ENCODE measurements at places on chromosomes 12 and 14. TPM values are rescaled to one million over a fixed set of nuclear protein-coding genes. Genes with fewer than 3 reads are reported as not detected.
A peak's percentile ranks its signal among the peaks of the same experiment; 100 is the strongest.

DNA sequence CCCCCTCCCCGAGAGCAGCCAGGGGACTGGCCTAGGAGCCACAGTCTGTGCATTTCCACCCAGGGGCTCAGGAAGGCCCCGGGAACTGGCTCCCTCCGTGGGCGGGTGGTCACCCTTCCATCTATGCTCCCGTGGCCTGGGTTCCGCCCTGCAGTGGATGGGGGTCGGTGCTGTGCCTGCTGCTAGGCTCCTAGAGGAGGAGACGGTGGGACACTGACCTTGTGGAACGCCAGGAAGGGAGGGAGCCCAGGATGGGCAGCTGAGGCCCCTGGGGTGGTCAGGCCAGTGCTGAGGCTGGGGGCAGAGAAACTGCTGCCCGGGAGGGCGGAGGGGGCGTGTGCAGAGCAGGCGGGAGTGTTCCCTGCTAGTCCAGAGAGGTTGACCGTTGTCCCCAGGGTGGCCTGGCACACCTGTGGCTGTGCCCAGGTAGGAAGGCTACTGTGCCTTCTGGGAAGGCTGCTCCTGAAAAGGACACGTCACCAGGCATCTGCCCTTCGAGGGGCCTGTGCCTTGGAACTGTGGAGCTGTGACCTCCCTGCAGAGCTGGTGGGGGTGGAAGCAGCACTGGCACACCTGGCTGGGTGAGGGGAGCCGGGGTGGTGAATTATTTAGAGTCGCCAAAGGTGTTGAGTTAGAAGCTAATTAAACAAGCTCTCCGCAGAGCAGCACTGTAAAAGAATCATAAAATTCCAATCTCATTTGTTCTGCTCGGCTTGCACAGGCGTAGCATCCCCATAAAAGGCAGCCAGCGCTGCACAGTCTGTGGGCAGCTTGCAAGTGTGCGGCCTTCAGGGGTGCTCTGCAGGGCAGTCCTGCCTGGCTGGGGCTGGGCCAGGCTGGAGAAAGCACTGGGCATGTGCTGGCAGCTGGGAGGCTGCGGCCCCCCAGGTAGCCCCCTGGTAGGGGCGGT lies 145.1 kb downstream of the KIF26A start:
- DNase-seq, result peak; percentile 51

DNA sequence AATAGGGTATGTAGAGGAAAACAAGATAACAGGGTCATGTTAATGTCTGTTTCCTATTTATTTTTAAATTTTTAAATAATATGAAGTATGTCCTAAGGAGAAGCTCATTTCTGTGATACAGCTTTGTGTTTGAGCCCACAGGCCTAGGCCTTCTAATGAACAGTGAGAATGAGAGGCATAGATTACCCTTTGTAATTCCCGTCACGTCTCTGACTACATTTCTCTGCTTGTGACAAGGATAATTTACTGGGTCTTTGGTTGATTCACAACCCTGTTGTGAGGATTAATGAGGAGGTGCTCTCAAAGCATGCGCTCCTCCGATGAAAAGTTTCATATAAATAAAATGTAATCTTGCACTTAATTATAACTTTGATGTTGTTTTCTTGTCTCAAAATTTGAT lies 56.1 kb downstream of the SYT10 start:
- no peak for DNase-seq

DNA sequence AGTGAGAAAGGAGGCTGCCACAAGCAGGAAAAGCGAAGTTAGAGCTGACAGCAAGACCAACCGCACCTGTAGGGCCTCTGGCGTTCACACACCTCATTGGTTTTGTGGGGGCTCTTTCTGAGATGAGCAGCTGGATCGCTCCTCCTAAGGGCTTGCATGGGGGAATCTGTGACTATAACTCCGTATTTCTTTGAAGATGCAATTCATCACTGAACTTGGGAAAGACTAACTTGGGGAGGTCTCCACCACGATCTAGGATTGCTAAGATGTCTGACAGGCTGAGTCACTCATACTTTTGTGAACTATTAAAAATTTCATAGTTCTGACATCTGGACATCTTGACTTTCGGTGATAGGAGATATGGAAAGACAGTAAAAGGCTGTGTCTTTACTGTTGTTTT lies 173.6 kb downstream of the ETV6 start:
- DNase-seq, result no peak

DNA sequence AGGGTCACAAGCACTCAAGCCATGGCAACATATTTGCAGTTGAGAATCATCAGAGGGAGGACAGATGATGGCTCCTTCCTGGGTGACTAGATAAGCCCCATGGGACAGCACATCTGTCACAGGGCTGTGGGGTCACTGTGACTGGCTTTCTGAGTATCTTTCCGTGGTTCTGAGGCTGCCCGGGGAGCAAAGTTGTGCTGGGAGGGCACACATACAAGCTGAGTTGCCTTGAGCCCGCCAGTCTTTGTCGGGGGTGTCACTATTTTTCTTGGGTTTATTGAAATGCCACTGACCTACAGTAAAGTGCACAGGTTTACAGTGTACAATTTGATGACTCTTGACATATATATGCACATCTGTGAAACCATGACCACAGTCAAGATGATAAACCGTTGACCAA lies 17.2 kb upstream of the KIF26A start:
- DNase-seq, result no peak

KCNJ8 gene
- not detected for total RNA-seq
